Aorta (tissue), 5 donors: ENCODE measurements at places on chromosomes 13 and 19. TPM values are rescaled to one million over a fixed set of nuclear protein-coding genes. Genes with fewer than 3 reads are reported as not detected.
A peak's percentile ranks its signal among the peaks of the same experiment; 100 is the strongest.

- DNase-seq = no peak
- H3K4me1 ChIP-seq = no peaks in the 10 kb centered on the region
- H3K27ac ChIP-seq = no peak overlapping the region
- H3K4me3 ChIP-seq = no peak overlapping the region
- H3K36me3 ChIP-seq = peaks cover 3% of the 10 kb centered on the region
These were observed 23.1 kb upstream of the EIF3G start for GRCh38 chr19:10142701-10143375.

DNA sequence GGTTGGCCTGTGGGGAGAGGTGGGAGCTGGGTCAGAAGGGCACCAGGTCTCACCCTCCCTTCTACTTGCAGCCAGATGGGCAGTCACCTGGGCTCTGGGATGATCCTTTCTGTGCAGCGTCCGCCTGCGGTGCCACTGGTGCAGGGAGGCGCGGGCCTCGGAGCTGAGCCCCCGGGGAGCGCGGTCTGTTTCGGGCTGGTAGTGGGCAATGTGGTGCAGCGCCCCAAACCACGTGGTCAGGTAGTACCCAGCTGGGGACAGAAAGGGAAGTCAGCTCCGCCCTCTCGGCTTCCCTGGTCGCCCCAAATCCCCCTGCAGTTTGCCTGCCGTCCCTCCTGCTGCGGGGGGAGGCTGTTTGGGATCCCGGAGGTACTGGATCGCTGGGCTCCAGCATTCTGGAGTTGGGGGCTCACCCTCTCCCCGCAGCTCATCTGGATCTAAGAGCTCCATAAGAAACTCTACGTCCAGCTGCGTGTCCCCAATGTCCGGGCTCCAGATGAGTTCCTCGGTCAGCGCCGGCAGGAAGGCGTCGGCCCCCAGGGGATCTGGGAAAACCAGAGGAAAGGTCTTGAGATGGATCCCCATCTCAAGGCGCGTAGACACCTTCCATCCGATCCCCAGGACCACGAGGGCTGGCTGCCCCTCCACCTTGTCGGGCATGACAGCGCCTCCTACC lies 8.8 kb downstream of the RINL start:
- H3K36me3 ChIP-seq = no peaks in the 10 kb centered on the region
- H3K27me3 ChIP-seq = no peaks in the 10 kb centered on the region
- H3K27ac ChIP-seq = no peak overlapping the region
- H3K4me3 ChIP-seq = no peak overlapping the region
- DNase-seq = no peak

GRCh38 chr19:37691881-37692504 lies 27.6 kb downstream of the ZNF607 start:
- no peaks in the 10 kb centered on the region for H3K27me3 ChIP-seq

- no peaks in the 10 kb centered on the region for H3K36me3 ChIP-seq
- H3K4me3 ChIP-seq = no peak overlapping the region
- H3K4me1 ChIP-seq = no peaks in the 10 kb centered on the region
- no peak for DNase-seq
- no peak overlapping the region for H3K27ac ChIP-seq
These were observed 11.8 kb upstream of the LILRA2 start for GRCh38 chr19:54561840-54562239.

- DNase-seq = no peak
- H3K4me3 ChIP-seq = no peak overlapping the region
- no peaks in the 10 kb centered on the region for H3K4me1 ChIP-seq
- H3K27ac ChIP-seq = no peak overlapping the region
- no peaks in the 10 kb centered on the region for H3K36me3 ChIP-seq
- H3K27me3 ChIP-seq = no peaks in the 10 kb centered on the region
These were observed 231.3 kb downstream of the SLITRK6 start for GRCh38 chr13:85567909-85568308.

- H3K4me3 ChIP-seq = no peak overlapping the region
- peak overlapping the region; percentile 79 for H3K27ac ChIP-seq
- H3K36me3 ChIP-seq = no peaks in the 10 kb centered on the region
- H3K27me3 ChIP-seq = no peaks in the 10 kb centered on the region
These were observed 139.4 kb upstream of the TSC22D1 start for GRCh38 chr13:44715287-44716230.

GRCh38 chr19:49415810-49416200 lies 7.4 kb downstream of the PTH2 start:
- H3K27me3 ChIP-seq = no peaks in the 10 kb centered on the region
- DNase-seq = no peak
- H3K4me3 ChIP-seq = no peak overlapping the region
- H3K27ac ChIP-seq = no peak overlapping the region

DNA sequence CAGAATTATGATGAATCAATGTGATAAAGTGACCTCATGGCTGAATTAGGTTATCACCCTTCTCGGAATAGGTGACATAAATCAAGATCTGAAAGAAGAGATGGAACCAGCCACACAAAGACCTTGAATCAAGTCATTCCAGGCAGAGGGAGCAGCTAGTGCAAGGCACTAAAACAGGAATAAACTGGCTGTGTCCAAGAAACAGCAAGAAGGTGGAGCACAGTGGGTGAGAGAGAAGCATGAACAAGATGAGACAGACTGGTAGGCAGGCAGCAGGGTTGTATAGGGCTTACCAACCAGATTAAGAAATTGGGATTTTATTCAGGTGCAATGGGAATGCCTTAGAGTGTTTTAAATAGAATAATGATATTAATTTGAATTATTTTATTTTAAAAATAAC lies 470.3 kb downstream of the PCDH20 start:
- no peak overlapping the region for H3K4me3 ChIP-seq
- no peaks in the 10 kb centered on the region for H3K27me3 ChIP-seq
- H3K27ac ChIP-seq = no peak overlapping the region
- H3K36me3 ChIP-seq = no peaks in the 10 kb centered on the region
- no peaks in the 10 kb centered on the region for H3K4me1 ChIP-seq
- no peak for DNase-seq

GRCh38 chr19:51320280-51320657 lies 8.8 kb downstream of the IGLON5 start:
- no peaks in the 10 kb centered on the region for H3K4me1 ChIP-seq
- DNase-seq = no peak
- no peaks in the 10 kb centered on the region for H3K27me3 ChIP-seq
- no peak overlapping the region for H3K4me3 ChIP-seq
- H3K27ac ChIP-seq = no peak overlapping the region

The KLC3 gene
- total RNA-seq = not detected

The ZNF677 gene
- 23.5 TPM for total RNA-seq
